Mammary epithelial cell (primary cell): ENCODE measurements at places on chromosomes 5 and 9. TPM values are rescaled to one million over a fixed set of nuclear protein-coding genes. Genes with fewer than 3 reads are reported as not detected.

- peak; percentile 99 for DNase-seq
Measured at GRCh38 chr5:150492621-150493020, 15.3 kb upstream of the NDST1 start.

DNA sequence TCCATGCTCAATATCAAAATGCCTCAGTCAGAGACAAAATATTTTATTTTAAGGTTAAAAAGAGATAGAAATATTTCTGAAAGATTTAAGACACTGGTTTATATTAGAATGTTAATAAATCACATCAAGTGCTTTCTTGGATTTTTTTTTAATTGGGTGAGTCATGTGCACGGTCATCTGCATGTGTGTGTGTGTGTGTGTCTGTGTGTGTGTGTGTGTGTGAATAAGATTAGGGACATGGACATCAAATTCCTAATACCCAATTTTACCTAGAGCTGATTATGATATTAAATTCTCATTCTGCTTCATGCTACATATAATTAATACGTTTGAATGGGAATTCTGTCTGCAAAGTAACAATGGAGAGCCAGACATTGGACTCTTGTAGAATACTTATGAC is 122.9 kb downstream of the BASP1 start:
- DNase-seq = no peak

DNA sequence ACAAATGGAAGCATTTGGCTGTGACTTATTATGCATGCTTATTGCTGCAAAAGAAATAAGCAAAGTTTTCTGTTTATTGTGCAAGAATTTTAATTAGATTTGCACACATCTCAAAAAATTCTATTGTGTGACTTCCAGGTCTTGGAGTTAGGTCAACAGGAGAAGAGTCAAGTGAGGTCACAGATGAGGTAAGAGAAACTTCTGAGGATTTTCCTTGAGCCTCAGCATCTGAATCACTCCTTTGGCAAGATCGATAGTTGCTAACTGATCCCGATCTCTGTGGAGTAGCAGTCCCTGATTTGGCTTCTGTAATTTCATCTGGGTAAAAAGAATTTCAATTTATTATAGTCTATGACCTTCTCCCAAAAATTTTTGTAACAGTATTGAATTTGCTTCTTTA is 6.9 kb upstream of the TTC33 start:
- DNase-seq = no peak

DNA sequence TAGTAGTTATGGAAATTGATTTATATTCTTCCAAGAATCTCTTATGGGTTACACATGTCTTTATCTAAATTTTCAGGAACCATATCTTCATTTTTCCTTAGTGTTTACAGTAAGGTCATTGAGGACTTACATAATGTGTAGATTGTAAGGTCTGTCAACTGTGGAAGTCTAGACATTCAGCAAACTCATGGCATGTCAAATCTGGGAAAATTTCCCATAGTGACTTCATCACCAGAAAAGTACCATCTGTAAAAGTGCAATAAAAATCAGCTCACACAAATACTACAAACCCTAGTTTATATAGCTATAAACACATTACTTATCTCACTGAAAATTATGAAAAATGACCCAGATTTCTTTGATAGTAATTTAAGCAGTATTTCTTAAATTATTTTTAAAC is 419.4 kb downstream of the MTRR start:
- no peak for DNase-seq

- DNase-seq = no peak
Measured at GRCh38 chr5:32852535-32852934, 141.4 kb downstream of the NPR3 start.

- DNase-seq = no peak
Measured at GRCh38 chr5:154751854-154752253, 3.3 kb upstream of the LARP1 start.

DNA sequence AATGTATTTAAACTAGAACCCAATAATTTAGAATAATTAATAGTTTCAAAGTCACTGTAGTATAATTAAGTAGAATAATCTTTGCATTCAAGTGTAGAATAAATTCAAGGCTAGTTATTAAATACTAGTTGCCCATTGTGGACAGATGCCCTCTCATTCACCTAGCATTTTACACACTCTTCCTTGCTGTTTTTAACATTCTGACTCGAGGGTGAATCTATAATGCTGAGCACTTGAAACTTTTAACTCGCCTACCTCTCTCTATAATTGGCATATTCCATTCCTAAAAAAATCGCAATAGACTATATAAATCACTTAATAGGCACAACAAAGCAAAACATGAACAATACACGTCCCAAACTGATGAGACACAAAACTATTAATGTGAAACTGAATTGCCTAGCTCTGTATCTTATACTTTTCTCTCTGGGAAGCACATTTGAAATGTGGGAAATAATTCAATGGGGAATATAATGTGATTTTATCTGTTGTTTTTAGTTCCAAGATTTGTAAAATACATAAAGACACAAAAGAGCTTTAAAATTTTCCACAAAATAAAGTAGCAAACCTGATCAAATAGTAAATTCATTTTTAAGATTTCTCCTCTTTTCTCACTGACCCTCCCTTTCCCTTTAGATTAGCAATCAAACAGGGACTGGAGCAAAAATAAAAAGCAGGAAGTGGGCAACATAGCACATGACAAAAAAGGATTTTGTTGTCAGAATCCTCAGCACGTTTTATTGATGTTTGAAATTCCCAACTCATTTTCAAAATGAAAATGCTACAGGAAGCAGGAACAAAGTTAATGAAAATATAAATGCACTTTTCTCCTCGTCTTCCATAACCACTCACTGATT is 295.6 kb downstream of the PDE4D start:
- DNase-seq = no peak

DNA sequence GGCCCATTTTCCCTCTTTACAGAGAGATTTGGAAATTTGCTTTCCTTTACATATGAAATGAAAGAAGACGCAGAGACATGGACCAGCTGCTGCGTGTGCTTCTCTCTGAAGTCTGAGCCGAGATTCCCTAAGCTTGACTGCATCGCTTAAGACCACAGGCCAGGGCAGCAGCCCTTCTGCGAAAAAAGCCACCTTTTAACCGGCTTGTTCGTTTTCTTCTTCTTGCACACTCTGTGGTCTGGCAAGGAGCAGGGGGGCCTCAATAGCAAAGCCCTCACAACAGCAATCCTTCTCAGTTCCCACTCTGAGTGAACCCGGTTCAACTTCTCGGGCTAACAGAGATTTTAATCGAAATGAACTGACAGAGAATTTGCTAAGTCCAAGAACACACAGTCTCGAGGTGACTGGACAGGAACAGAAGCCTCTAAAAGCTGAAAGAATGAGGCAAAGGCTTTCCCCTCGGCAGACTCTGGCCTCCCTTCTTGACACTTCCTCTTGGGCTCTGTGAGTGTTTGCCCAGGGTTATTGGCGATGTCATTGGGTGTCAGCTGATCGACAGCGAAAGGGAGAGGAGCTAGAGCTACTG is 512.9 kb upstream of the KLF4 start:
- no peak for DNase-seq

- peak; percentile 54 for DNase-seq
Measured at GRCh38 chr9:133991964-133992779, at the start of gene VAV2. Gene VAV2 (minus strand): TSS chr9:133992324. CDS start chr9:133992278, 46 bp downstream.

- no peak for DNase-seq
Measured at GRCh38 chr5:158786390-158786789, 313.3 kb downstream of the EBF1 start.

DNA sequence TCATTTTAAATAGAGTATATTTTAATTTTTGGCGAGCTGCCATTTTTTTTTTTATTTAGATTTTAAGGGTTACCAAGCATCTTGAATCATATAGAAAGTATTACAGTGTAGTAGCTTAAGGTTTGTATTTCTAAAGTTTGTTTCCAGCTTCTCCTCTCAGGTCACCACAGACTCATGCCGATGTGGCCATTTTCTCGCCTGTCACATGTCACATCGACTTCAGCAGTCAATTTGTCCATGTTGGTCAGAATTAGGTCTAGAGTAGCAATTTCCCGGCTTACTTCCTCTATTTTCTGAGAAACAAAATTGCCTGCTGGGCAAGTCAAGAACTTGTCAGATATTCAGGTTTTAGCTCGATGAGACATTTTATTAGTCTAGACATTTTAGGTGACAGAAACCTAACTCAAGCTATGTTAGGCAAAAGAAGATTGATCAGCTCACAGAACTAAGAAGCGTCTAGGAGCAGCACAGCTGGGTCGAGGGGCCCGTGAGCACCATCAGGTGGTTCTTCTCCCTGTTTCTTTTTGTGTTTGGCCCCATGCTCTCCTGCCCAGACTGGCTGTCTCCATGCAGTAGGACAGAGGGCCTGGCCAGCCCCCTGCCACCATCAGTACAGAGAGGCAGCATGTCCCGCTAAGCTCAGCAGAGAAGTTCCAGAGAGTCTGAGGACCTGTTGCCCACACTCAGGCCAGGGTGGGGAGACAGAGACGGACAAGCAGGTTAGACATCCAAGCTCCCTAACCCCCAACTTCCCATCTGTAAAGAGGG is 48.4 kb upstream of the AFAP1L1 start:
- DNase-seq = no peak

GRCh38 chr9:135388530-135388929 is 91.1 kb upstream of the PPP1R26 start:
- no peak for DNase-seq

DNA sequence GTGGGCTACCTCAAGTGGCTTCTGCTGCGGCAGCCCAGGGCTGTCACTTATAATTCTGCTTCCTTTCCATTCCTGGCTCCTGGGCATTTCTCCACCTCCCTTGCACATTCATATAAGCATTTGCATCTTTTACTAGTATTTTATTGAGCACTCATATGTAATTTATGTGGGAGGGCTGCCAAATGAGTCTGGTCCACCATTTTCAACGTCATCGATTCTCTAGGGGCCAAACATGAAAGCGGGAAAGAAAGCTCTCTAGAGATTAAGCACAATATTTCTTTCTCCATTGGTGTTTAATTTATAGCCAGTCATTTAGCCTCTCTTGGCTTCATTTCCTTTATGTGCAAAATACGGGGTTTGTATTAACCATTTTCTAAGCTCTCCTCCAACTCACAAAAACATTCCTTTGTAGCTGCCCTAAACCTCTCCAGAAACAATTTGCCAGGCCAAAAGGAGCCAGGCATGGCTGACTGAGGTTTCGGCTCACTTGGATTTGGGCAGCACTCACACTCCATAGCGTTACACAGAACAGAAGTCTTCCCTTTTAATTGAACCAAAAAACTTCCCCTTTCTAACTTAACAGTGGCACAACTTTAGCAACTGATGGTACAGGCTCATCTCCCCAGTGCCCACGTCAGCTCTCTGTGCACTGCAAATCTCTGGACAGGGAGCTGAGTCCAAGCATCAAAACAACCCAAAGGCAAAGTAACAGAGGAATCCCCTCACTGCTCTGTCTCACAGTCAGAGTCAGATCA is 183.5 kb downstream of the ROR2 start:
- DNase-seq = no peak

- DNase-seq = no peak
Measured at GRCh38 chr9:99722877-99723276, 98.8 kb upstream of the NR4A3 start.

DNA sequence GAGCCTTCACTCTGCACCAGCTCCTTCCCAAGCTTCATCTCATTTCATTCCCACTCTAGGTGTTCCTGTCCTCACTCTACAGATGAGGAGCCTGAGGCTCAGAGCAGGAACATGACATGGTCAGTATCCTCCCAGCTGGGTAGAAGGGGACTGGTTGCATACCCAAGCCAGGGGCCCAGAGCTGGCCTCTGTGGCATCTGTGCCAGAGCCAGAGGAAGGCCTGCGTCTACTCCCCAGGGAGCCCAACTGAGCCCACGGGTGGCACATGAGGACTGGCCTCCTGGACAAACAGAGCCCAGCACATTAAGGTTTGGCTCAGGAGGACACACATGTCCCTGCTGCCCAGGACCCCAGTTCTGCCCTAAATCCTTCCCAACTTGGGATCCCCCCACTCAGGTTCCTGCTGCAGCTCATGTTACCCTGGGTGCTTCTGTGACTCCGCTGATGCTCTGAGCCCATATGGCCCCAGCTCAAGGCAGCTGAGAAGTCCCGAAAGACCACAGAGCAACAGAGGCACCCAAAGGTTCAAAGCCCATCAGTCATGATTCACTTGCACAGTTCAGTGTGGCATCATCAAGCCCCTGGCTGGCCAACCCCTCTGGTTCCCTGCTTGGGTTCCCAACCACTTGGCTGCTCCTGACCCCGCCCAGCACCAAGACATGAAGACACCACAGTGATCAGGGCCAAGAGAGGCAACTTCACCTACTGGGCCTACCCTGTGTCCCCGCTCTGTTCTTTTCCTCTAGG is 8.5 kb upstream of the NEURL1B start:
- DNase-seq = no peak

DNA sequence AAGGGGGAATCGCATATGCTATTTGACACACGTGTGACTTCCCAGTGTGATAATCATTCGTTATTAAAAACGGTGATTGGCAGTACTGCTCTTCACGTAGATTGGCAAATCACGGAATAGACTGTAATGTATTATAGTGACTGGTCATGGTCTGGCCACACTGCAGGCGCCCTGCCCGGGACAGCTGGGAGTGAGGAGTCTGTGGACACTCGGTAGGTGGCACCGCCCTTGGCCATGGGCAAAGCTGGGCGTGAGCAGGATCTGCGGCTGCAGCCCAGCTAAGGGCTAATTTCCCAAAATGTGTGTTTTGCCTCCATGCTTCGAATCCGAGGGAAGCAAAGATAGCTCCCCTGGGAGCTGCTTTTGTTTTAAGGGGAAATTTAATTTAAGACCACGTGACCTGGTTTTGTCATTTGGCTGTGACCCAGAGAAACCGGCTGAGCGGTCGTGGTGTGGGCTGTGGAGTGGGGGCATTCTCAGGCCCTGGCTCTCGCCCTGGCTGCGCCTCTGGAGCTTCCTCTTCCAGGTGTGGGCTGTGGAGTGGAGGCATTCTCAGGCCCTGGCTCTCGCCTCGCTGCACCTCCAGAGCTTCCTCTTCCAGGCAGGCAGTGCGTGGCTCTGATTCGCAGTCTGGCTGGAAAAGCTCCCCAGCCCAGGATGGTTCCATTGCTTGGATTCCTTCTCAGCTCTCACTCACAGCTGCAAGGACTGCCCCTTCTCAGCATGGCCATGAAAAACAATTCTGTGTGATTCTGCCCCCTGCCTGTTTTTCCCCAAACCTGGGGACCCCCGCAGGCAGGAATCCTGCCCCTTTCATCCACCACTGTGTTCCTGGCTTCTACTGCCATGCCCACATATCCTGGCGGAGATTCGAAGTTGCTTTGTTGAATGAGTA is 131.1 kb downstream of the OLFM1 start:
- DNase-seq = no peak

DNA sequence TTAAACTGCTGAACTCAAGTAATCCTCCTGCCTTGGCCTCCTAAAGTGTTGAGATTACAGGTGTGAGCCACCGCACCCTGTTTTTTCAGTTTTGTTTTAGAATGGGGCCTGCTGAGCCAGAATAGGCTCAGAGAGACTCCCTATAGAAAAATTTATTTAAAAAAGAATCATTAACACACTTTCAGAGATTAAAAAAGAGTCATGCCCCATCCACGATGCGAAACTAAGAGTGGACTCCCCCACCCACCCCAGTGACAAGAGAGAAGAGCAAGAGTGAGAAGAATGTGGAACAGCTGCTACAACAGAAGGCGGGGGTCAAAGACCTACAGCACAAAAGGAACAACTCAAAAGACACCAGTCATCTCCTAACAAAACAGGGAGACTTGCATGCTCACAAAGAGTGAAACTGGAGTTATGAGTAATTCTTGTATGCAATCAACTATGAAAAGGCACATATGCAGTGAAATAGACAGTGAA is 47.2 kb downstream of the GLDC start:
- peak; percentile 29 for DNase-seq

- DNase-seq = peak; percentile 74
Measured at GRCh38 chr9:14096258-14096922, 217.6 kb downstream of the NFIB start.

Gene NCS1
- 76.5 TPM for total RNA-seq

Gene FOXB2
- not detected for total RNA-seq
